ENCODE measurements at places on chromosomes 2 and 18.

DNA sequence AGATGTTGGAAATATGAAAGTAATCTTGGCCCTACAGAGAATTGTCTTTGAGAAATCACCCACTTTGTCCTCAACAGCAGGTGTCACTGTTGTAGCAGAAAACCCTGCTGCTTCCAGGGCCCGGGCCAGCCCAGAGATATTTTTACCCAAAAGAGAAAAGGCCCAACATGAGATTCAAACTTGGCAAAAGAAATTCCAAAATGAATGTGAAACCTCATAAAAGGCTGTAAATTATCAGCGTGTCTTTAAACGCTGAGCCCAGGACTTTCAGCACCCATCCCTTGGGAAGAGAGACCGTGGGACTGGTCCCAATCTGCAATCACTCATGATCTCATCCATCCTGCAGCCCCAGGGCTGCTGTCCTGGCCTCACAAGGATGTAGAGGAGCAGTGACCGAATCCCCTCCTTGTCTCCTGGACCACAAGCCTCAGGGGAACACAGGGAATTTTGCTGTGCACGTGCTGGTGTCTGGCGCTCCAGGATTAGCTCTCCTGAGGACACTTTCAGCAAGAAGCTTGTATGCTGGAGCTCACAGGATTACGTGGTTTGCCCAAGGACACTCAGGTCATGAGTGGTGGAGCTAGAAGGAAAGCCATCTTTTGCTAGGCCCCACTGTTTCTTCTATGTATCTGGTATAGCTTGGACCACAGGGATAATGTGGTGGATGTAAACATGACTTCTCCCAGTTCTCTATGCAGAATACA, 202.1 kb downstream of the RNF144A start:
- DNase-seq = peak; percentile 36

GRCh38 chr2:152354909-152355308, 19.9 kb downstream of the FMNL2 start:
- no peak for DNase-seq

DNA sequence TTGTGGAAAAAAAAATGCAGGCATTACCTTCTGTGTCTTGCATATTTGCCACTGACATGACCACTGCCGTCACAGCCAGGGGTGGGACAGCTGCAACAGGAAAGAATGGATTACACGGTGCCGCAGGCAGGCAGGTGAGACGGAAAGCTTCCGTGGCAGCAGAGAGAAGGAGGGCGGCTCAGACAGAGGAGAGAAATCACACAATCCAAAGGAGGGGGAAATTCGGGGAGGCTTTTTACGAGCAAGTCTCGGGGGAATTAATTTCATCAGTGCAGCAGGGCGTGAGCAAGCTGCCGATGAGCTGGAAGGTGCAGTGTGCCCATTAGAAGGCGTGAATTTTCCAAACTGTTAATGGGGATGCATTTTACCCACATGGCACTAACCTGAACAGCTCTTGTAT, 234.8 kb upstream of the PXDN start:
- DNase-seq = no peak

- DNase-seq = no peak
These were observed 59.9 kb downstream of the PTPRM start for GRCh38 chr18:7626922-7627440.

GRCh38 chr2:66633631-66634030, 198.7 kb downstream of the MEIS1 start:
- DNase-seq = no peak

All from HEK293T (cell line).